Stimulated activated CD4-positive, alpha-beta T cell treated with anti-CD3 and anti-CD28 coated beads, Interleukin-1b, Interleukin-23, amount 100 ng/mL, for 4 hours (primary cell): ENCODE measurements at places on chromosomes 7 and 10.

GRCh38 chr10:34113504-34114225 lies 701.4 kb downstream of the PARD3 start:
- DNase-seq, result no peak

GRCh38 chr7:54825368-54825767 lies 66.4 kb upstream of the SEC61G start:
- DNase-seq, result no peak

- DNase-seq, result no peak
Measured at GRCh38 chr7:37196676-37197075, 252.0 kb downstream of the ELMO1 start.

- no peak for DNase-seq
Measured at GRCh38 chr7:155268921-155269650, 28.6 kb upstream of the INSIG1 start.

DNA sequence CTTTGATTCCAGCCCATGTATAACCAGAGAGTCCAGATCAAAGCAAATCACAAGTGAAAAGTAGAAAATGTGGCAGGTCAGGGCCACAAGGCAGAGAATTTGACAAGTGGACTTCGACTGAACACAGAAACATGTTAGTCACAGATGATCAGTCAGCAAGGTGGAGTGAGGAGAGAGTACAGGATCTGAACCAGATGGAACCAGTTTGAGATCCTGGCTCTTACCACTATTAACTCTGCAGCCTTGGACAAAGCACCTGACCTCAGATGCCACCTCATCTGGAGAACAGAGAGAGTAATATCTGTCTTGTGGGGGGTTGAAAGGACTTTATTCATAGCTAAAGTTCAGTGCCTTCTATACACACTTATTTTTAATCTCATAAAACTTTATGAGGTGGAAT lies 4.4 kb downstream of the MRLN start:
- DNase-seq, result no peak

DNA sequence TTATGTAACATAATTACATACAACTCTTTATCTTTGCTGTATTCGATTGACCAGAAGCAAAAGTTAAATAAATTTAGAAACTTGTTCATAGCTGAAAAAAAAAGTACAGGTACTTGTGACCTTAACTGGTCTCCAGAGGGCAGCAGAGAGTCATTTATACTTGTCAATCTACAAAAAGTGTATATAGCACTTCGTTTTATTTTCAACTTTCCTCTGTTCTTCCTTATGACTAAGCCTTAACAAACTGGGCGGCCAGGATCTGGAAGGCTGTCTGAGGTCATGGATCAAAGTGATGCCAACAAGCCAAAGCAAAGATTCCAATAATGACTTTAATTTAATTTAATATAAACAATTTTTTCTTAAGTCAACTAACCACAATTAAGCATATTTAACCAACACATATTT lies 29.8 kb downstream of the C10orf67 start:
- peak; percentile 68 for DNase-seq

DNA sequence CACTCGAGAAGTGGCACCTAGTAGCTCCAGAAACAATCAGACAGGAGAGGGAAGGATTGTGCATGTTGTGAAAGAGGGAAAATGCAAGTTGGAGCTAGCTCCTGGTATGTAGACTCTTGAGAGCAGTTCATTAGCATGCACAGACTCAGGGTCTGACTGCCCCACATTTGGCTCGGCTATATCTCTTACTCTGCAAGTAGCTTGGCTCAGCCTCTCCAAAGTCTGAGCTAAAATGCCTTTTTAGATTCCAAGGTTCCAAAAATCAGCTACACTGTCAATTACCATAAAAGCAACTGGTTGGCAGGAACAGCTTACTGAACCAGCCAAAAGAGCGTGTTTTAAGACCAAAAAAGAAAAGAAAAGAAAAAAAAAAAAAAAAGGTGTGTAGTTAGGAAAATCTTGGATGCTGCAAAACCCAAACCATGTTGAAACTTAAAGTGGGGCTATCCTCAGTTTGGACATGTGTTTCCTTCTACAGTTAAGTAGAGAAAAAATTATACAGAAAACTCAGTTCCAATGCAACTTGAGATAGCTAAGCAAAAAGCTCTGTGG lies 65.5 kb downstream of the MKX start:
- no peak for DNase-seq

GRCh38 chr10:105807935-105808587 lies 1167.0 kb downstream of the SORCS3 start:
- DNase-seq, result no peak

- DNase-seq, result no peak
Measured at GRCh38 chr10:31897506-31897905, 31.1 kb downstream of the ARHGAP12 start.

DNA sequence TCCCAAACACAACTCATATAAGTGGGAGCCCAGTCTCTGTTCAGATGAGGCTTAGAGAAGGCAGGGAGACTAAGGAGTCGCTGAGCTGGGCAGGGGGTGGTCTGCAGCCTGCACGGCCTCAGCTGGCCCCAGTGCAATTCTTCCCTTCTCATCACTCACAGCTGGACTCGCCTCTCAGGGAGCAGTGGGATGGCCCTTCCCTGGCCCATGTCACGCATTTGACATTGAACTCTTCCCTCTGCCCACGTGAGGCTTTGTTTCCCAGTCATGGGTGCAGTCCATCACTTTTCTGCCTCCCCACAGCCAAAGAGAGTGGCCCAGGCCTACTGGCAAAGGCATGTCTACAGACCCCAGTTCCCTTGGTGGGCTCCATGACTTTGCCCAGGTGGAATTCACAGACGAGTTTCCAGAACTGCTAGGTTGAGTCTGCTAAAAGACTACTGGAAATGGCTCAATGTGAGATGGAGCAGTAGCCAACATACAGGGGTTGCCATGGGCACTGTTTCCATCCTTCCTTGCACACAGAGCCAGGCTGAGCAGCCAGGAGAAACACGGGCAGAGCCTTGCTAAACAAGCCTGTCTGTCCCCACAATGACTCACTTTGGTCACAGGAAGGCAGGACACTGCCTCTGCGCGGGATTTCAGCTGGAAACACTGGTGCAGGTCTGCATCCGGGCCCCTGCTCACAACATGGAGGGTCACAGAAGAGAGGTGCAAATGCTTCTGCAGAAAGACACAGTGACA lies 90.1 kb downstream of the OAT start:
- DNase-seq, result no peak

- DNase-seq, result no peak
Measured at GRCh38 chr10:123154711-123155505, 706 bp downstream of the BUB3 start.

GRCh38 chr7:1238450-1238882 lies 5.8 kb downstream of the UNCX start:
- no peak for DNase-seq
